ENCODE measurements at places on chromosomes 11 and 22.

- DNase-seq, result no peak
Measured at GRCh38 chr11:117806846-117807245, 9.8 kb upstream of the DSCAML1 start.

DNA sequence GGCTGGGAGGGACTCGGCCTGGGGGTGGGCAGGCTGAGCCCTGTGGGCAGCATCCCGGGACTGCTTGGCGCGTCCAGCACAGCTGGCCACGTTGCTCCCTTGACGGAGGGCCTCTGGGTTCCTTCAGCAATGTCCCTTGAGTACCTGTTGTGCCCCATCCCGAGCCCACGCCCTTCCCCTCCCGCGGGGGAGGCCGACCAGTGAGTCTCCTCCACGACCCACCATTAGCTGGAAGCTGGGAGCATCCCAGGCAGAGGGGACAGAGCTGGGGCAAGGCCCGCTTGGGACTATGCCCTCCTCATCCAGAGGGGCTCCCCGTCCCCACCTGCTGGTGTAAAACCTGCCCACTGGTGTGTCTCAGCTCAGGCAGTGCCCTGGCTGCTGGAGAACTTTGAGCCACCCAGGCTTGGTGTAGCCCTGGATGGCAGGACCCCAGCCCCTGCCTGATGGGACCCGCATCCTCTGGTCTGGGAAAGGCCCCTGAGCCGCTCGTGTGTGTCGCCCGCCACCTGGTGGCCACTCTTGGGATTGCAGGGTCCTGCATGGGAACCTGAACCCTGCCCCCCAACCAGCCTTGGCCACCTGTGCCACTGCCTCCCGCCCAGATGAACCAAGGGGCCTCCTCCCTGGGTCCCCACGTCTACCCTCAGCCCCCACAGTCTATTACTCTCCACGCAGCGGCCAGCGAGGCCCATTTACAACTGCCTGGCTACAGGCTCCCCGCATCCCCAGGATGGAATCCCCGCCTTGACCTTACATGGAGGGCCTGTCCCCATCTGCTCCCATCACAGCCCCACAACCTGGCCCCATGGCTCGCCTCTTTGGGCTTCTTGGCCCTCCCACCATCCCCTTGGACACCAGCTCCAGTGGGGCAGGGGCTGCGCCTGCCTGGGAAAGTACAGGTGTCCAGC, 16.6 kb upstream of the ARHGAP8 start:
- DNase-seq, result peak; percentile 39

- no peak for DNase-seq
Measured at GRCh38 chr22:41539146-41540005, 4.9 kb downstream of the POLR3H start.

DNA sequence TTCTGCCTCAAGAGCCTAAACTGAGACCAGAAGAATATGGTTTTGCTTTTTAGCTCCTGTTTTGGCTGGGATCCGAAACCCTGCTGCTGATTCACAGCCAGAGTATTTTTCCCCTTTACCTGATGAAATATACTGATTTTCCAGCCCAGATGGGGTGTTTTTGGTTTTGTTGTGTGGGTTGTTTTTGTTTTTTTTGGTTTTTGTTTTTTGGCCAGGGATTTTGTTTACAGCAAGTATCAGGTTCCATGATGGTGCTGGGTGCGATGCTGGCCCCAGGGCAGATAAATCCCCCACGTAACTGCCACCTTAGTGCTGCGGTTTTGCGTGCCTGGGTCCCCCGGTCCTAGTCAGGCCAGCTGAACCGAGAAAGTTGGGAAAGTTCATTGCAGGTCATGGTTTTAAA, 103.7 kb downstream of the ZBTB16 start:
- DNase-seq, result no peak

DNA sequence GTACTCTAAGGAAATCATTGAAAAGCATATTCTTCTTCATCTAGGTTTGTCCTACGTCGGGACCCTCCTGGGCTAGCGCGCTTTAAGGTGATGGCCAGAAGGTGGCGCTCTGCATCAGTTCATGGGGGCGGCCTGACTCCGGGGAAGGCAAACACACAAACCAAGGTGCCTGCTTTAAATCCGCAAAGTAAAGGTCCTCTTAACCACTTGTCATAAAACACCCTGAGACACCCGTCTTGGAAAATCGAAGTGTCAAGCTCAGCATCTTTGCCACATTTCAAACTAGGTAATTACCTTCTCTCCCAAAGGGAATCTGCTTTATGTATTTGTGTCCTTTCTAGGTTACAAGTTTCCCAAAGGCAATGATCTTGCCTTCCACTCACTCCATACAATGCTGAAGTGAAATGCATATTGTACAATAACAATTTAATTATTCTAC, 33.9 kb downstream of the LMO2 start:
- peak; percentile 61 for DNase-seq

- DNase-seq, result no peak
Measured at GRCh38 chr11:84165139-84165538, 879.0 kb upstream of the CCDC90B start.

- no peak for DNase-seq
Measured at GRCh38 chr22:19641983-19642451, 72.3 kb upstream of the SEPTIN5 start.

DNA sequence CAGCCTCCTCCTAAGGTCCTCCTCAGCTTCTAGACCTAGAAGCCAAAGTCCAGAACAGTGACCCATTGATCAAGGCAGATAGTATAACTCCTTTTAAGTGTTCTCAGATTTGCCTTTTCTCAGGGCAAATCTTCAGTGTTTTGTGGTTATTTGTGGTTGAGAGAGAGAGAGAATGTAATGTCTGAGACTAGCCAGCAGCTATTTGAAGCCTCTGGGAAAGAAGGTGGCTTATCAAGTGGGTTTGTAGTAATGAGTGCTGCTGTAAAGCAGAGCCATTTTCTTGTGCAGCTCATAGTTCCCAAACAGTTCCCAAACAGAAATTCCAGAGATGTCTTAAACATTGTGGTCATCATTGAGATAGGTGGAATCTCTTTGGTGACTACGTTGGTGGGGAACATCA, 89.5 kb downstream of the RNF169 start:
- no peak for DNase-seq

GRCh38 chr22:28229566-28230485, 310.8 kb upstream of the PITPNB start:
- DNase-seq, result no peak

DNA sequence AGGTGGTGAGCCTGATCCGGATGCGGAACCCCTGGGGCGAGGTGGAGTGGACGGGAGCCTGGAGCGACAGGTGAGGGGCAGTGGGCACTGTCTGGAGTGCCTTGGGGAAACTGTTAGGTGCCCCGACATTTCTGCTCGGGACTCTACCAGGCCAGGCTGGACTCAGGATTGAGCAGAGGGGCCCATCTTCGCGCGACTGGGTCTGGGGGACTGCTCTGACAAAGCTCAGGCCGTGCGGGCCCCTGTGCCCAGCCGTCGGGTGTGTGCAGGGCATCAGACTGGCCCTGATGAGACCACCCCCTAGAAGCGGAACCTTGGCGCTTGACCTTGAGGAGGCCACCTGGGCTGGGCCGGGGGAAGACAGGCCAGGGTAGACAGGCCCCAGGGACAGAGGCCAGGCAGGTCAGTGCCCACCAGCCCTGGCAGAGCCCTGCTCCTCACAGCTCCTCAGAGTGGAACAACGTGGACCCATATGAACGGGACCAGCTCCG, 6.3 kb downstream of the CAPN1 start:
- DNase-seq, result no peak

DNA sequence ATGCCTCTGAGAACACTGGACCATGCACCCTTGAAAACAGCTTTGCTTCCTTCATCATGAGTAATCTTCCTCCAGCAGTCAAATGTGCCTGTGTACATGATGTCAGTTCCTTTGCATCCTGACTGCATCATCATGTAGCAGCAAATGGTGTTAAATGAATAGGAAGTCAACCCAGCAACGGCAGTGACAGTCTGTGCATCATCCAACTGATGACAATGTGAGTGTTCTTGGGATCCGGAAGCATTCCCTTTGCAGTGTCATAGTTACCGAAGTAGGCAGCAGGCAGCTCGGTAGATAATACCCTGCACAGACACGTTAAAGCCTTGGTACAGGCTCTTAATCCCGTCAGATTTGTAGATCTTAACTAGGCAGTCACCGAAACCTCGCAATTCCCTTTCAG, 2.5 kb downstream of the WBP2NL start:
- DNase-seq, result no peak

DNA sequence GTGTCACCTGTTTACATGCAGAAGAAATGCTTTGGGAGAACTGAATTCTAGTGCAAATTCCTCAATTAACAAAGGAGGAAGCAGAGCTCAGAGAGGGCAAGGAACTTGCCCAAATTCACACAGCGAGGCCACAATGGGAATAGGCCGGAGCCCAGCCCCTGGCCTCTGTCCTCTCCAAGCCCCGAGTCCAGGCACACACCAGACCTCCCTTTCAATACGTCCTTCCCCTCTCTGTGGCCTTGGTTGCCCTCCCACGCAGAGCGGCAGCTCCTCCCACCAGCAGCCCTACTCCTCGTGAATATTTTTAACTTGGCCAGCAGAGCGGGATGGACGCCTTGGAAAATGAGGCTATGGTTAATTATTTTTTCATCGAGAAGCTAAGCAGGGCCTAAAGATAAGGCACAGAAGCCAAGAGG, 1.6 kb upstream of the CARD10 start:
- DNase-seq, result no peak

GRCh38 chr22:40679249-40679963, at the start of gene MCHR1:
MCHR1 (plus strand) TSS chr22:40679484; CDS start chr22:40679653, 169 bp downstream.
- DNase-seq, result no peak

- no peak for DNase-seq
Measured at GRCh38 chr22:19271856-19272535, 19.5 kb downstream of the CLTCL1 start.

DNA sequence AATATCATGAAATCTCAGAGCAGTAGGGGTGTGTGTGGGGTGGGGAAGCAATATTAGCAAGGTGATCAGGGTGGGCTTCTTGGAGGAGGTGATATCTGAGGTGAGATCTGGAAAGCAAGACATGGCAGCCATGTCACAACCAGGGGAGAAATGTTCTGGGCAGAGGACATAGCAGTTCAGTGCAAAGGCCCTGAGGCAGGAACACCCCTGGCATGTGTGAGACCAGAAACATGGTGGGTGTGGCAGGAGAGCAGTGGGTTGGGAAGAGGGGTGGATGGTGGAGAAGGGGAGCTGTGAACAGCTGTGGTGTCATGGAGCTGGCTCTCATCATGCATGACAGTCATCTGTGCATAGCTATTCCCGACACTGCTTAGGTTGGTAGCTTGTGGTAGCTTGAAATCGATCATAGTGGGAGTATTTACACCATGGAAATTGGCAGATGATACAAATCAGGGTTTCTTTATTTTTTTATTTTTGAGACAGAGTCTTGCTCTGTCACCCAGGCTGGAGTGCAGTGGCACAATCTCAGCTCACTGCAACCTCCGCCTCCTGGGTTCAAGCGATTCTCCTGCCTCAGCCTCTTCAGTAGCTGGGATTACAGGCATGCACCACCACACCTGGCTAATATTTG, 17.9 kb upstream of the MPPED1 start:
- no peak for DNase-seq

GRCh38 chr11:123587559-123587958, 66.9 kb downstream of the SCN3B start:
- DNase-seq, result no peak

- DNase-seq, result peak; percentile 46
Measured at GRCh38 chr11:70467201-70468085, 69.1 kb downstream of the CTTN start.

DNA sequence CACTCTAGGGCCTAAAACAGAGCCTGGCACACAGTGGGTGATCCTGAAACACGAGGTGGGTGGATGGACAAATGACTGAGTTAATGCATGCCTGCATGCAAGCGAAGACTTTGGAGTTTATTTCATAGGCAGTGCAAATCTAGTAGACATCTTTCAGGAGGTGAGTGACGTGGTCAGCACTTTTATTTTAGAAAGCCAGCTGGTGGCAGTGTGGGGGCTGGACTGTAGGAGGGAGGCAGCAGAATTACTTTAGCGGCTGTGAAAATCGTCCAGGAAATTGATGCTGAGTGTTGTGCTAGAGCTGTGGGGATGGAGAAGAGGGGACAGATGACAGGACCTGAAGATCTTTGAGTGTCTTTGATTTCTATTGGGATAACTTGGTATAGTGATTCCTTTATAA, 47.1 kb downstream of the BMAL1 start:
- DNase-seq, result no peak

DNA sequence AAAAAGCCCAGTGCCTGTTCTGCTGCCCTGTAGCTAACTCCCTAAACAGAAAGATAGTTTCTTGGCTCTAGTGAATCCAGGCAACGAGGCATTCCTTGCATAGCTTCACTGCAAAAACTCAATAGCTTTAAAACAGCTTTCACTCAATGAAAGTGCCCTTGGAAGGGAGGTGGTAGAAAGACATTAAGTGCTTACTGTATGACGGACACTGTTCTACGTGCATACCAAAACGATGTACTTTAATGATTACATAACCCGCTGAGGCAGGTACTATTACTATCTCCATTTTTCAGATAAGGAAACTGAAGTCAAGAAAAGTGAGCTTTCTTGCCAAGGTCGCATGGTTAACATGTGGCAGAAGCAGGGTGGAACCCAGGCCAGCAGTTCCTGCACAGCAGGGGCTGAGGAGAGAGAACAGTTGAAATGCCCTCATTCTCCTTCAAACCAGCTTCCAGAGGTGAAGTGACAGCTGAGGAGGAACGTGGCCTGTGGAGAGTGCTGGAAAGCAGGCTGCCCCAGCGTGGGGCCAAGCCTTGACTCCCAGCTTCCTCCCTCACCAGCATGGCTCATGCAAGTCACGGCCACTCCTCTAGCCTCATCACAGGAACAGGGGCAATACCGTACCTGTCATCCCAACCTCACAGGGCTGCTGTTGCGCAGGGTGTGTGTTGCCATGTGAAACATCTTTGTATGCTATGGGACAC, 227.5 kb upstream of the NARS2 start:
- DNase-seq, result no peak

DNA sequence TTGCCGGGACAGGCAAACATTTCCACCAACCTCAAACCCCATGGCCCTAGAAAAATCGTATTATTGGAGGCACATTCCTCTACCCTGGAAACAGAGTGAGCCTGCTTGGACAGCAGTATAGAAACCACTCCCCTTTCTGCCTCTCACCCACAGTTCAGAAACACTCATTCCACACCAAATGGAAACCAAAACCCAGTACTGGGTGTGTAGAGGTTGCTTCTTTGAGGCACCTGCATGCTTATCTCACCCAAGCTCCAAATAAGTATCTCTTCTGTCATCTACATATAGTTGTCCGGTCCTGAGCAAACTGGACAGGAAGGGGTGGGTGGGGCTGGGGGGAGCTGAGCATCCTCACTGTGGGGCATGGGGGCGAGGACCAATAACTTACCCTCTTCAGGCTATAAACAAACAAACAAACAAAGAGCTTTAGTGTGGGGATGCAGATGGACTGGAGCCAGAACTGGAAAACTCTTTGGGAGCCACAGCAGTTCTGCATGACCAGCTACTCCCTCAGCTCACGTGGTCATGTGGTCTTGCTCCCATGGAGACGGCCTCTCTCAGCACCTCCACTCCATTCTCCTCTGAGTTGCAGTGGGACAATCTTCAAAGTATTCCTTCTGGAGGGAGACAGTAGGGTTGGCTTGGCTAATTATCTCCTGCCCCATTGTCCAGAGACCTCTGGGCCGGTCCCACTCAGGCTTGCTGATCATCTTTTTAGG, 1.0 kb upstream of the PLAAT2 start:
- DNase-seq, result no peak

GRCh38 chr11:118953265-118953664, 2.8 kb upstream of the UPK2 start:
- peak; percentile 94 for DNase-seq

GRCh38 chr11:130765406-130765805, 150.9 kb downstream of the SNX19 start:
- no peak for DNase-seq
